ENCODE measurements at places on chromosomes 5 and 9.
A peak's percentile ranks its signal among the peaks of the same experiment; 100 is the strongest.

DNA sequence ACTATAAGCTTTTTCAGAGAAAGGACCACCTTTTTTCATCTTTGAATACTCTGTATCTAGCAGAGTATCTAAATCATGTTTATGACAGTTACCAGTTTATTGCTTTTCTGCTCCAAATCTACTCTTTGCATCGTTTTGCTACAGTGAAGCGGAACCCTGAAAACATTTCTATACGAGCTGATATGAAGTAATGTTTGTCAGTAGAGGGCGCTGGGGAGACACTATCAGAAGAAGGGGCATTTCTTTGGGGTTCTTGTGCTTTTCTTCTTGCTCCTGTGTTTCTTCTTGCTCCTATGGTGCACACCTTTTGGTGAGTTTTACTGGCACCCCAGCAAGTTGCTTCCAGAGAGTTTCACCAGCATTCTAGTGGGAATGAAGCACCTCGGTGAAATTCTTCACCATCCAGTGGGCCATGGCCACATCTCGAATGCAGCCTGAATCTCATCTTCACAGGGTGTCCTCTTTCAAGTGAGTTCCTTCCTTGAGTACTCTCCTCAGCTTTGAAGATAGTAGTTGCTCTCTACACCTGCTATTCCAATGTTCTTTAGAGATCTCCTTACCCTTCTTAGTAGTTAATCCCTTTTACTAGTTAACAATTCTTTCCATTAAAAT is 98.4 kb downstream of the FGF1 start:
- DNase-seq: no peak

- peak; percentile 42 for DNase-seq
Measured at GRCh38 chr5:31470608-31471007, 61.3 kb downstream of the DROSHA start.

- no peak for DNase-seq
Measured at GRCh38 chr9:12753931-12754330, 20.9 kb upstream of the LURAP1L start.

DNA sequence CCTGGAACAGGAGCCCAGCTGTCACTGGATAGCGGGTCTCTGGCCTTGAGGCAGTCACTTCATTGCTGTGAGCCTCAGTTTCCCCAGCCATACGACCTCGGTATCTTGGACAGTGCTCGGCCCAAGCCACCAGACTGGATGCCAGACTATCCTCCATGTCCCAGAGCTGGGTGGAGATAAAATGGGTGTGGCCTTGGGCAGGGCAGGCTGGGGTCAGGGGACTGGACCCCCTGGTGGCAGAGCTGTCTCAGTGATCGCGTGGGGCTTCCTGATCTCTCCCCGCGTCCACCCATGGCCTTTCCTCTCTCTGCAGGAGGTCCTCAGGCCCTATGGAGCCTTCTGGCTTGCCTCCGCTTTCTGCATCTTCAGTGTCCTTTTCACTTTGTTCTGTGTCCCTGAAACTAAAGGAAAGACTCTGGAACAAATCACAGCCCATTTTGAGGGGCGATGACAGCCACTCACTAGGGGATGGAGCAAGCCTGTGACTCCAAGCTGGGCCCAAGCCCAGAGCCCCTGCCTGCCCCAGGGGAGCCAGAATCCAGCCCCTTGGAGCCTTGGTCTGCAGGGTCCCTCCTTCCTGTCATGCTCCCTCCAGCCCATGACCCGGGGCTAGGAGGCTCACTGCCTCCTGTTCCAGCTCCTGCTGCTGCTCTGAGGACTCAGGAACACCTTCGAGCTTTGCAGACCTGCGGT is 10.0 kb downstream of the SLC2A8 start:
- no peak for DNase-seq

- no peak for DNase-seq
Measured at GRCh38 chr9:20379804-20380225, 242.5 kb downstream of the MLLT3 start.

DNA sequence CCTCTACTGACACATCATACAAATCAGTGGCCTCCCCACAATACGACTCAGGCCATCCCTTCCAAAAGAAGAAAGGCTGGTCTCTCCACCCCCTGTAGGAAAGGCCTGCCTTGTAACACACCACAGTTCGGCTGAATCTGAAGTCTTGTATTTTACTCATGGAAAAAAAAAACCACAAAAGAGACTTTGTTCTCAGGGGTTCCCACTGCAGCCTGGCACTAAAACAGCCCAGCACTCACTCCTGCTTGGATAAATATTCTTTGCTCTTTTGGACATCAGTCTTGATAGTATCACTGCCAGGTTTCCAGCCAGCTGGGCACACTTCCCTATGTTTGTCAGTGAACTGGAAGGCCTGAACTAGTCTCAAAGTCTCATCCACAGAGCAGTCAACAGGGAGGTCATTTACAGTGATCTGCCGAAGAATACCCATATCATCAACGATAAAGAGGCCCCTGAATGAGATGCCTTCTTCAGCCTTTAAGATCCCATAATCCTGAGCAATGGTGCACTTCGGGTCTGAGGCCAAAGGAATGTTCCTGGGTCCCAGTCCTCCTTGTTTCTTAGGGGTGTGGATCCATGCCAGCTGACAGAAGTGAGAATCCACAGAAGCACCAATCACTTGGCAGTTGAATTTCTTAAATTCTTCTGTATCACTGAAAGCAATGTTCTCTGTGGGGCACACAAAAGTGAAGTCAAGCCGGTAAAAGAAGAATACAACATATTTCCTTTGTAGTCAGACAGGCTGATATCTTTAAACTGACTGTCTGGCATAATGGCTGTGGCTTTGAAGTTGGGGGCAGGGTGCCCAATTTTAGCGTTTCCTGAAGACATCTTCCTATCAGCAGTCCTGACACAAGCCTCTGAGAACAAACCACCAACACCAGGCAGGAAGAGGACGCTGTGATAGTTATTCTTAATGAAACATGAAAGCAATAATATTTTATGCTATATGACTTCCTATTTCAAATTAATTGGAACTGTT is 198.1 kb downstream of the LURAP1L start:
- DNase-seq: no peak

- DNase-seq: no peak
Measured at GRCh38 chr5:84881737-84882136, 497.1 kb upstream of the EDIL3 start.

DNA sequence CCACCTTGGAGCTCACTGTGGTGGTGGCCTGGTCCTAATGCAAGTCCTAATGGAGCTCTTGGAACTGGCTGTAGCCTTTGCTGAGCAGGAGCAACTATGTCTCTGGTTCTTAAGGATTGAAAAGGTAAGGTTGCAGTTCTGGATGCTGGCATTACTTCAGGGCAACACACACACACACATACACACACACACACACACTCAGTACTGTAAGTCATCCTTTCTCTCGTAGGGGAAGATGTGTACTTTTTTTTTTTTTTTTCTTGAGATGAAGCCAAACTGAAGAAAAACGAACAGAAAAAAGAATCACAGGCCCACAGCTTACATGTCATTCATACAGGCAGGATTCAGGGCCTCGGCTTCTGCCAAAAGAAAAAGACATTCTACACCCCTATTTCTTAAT is 81.1 kb upstream of the RPS23 start:
- no peak for DNase-seq

- no peak for DNase-seq
Measured at GRCh38 chr5:58763390-58763789, 180.5 kb downstream of the RAB3C start.

GRCh38 chr5:143758750-143759149 is 53.2 kb upstream of the HMHB1 start:
- DNase-seq: no peak

Measured in HFF-Myc (cell line).